Stimulated activated CD4-positive, alpha-beta T cell treated with anti-CD3 and anti-CD28 coated beads, TNF-alpha, amount 100 ng/mL, for 1 hour (primary cell): ENCODE measurements at places on chromosomes 7 and 10.

DNA sequence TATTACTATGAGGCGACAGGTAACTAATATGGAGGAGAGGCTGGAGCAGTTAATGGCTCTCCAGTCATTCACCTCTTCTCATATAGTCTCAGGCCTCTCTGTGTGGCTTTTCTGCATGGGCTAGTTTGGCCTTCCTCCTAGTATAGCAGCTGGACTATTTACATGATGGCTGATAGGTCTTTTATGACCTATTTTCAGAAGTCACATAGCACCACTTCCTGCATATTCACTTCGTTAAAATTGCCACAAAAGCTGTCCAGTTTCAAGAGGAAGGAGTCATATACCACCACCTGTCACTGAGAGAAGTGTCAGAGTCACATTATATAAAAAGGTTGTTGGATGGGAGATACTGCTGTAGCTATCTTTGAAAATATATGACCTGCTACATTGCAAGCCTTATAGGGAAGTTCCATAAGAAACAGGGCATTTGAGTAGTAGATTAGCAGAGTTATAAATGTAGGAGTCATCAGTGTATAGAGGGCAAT is 8.0 kb upstream of the DMTF1 start:
- DNase-seq = no peak

DNA sequence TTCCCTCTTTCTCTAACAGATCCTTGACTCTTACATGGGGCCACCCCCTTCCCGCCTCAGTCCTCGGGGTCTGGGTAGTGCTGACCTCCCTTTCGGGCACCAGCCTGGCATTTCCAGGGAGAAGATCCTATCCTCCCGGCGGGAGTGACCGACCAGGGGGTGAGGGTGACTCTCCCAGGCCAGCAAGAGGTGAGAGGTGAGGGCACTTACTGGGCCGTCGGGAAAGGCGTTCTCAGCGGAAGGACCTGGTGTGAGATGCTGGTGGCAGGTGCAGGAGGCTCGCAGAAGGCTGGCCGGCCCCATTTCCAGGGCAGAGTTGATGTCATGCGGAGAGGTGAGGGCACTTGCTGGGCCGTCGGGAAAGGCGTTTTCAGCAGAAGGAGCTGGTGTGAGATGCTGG is 4.2 kb upstream of the FOXL3 start:
- no peak for DNase-seq

DNA sequence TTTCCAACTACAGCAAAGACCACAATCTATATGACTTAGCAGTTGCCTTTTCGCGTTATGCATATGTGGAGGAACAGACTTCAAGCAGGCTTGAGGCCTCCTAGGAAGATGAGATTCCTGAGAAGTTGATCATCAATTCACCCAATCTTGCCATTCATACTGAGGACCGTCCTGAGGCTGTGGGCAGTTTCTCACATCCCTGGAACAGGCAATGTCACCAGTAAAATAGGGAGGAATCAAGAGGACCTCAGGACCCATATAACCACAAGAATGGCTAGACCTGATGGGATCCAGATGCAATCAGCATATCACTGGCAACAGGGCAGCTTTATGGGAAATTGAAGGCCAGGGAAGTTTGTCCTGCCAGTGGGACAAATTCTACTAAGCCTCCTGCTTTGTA is 17.3 kb downstream of the KDM7A start:
- DNase-seq = no peak

GRCh38 chr7:118573085-118573484 is 348.6 kb downstream of the ANKRD7 start:
- no peak for DNase-seq

GRCh38 chr10:121680879-121681655 is 82.8 kb upstream of the FGFR2 start:
- no peak for DNase-seq

DNA sequence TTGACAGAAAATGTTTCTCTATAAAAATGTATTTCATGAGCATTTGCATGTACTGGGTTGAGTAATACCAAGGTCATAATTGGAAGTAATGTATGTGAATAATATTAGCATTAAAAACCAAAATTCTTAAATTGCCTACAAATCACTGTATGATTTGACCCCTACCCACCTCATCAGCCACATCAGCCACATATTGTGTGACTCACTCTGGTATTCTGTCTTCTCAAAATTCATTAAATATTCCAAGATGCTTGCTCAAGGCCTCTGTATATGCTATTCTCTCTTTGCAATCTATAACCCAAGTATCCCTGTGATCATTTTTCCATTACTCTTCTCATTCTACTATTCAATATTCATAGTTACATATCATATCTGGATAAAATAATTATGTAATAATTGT is 21.4 kb downstream of the POT1 start:
- no peak for DNase-seq
